ENCODE measurements at places on chromosomes 12 and 14.

GRCh38 chr14:89736881-89737280 is 217.6 kb downstream of the EFCAB11 start:
- no peak for DNase-seq

DNA sequence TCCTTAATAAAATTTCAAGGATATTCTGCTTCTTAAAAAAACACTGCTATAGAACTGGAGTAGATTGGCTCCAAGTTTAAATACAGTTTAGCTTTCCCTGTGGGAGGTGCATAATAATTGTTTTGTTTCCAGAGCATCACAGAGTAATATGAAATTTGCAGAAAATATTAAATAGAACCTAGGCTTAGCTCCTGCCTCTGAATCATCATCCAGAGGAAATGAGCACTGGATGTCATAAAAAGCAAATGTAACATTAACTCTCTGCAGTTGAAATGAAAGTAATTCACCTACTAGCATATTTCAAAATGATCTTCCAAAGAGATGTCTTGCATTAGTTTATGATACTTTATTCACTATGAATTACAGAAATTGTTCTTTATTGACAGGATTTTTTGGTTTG is 769.8 kb downstream of the C12orf50 start:
- DNase-seq: no peak

DNA sequence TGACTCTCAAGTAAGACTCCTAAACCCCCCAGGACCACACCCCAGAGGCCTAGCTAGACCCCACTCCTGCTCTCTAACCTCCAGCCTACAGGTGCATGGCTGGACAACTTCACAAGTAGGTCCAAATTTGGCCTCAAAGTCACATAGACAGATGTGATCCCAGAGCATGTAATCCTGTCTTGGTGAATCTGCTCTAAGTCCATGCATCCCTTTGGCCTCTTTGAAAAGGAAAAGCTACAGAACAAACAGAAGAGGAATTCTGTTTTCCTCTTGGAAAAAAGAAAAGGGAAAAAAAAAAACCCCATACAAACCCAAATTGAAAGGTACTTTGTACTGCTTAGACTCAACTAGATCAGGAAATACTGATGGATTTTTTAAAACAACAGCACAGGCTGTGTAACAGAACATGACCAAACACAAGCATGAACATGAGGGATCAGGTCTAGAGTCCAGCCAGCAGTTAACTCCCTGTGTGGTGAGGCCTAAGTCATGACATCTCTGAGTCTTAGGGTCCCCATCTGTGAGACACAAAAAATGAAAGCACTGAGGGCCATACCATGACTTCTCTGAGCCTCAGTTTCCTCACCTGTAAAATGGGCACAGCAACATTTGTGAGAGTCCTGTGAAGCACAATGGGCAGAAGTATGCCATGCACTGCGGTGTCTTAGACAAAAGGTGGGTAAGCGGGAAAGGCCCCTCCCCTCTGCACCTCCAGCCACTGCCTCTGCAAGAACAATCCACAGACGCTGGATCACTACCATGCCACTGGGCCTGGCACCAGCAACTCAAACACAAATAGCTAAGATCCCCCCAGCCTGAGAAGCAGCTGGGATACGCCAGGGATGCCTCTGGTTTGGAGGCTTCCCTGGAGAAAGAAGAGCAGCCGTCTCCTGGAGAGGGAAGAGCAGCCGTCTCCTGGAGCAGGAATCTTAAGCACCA is 9.9 kb downstream of the PITPNM2 start:
- no peak for DNase-seq

DNA sequence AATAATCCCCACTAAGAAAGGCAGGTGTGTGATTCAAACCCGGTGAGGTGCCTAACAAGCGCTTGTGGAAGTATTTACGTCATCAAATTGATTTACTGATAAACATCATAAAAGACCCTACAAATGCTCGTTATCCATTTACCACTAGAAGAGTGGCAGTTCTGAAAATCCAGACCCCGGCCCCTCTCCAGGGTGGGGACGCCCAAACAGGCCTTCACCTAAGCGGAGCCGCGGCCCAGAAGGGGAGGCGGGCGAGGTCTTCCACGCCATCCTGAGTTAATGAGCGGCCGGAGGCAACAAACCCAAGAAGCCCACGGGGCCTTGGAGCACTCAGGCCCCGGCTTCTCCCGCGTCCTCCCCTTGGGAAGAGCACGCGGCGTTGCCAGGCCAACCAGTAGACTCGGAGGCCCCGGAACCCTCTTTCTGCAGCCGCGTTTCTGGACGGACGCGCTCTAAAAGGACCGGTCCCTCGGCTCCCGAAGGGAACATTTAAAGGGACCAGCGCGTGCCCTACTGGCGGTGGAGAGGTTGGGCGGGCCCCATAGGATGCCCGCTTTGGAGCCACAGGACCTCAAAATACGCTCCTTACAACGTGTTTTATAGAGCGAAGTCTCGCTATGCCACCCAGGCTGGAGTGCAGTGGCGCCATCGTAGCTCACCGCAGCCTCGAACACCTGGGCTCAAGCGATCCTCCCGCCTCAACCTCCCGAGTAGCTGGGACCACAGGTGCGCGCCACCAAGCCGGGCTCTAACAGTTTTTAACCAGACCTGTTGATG is 3.5 kb downstream of the PTPN21 start:
- no peak for DNase-seq

GRCh38 chr14:74954232-74954946 is 1.0 kb downstream of the PGF start:
- no peak for DNase-seq

DNA sequence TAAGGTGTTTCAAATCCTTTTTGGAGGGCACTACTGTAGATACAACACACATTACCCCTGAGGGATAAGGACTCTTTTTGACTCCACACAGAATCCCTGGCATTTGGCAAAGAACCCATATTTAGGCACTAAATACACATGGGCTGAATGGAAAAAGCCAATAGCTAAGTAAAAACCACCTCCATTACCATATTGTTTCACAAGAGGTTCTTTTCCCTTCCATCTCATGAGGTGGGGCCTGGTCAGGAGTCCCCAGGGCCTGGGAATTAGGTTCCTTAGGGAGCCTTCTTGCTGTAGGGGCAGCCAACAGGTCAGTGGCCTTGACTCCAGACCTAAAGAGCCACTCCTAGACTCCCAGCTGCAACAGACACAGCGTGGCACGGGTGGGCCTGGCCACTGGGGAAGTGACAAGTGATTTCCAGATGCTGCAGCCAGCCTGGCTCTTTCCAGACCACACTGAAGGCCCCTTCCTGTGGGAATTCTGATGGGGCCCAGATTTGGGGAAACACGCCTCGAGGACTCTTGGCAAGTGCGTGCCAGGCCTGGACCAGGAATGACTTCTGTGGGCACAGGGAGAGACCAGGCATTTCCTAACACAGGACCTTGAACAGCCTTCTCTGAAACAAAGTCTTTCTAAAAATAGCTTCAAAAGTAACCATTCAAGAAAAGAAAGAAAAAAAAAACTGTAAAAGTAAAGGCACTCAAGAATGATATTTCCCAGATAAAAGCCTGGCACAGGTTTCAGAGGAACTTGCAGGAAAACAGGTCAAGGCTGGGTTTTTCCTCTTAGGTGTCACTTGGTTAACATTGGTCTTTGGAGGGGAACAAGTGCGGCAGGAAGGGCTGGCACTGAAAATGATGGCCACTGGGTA is 18.1 kb downstream of the SSH1 start:
- DNase-seq: no peak

DNA sequence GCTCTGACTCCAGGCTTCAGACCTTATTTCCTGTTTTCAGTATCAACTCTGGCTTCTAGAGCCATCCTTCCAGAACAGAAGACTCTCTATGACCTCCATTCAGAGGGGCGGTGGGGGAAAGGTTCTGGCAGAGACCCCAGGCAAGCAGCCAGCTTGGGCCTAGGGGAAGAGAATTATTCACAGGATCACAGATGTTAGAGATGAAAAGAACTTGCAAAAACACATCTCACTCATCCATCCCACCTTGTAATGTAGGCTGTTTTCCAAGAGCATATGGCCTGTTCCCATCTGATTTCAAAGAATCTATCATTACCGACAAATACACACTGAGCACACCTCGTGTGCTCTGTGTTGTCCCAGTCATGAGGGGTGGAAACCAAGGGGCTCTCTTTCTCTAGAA is 131.9 kb downstream of the GRIN2B start:
- DNase-seq: no peak

DNA sequence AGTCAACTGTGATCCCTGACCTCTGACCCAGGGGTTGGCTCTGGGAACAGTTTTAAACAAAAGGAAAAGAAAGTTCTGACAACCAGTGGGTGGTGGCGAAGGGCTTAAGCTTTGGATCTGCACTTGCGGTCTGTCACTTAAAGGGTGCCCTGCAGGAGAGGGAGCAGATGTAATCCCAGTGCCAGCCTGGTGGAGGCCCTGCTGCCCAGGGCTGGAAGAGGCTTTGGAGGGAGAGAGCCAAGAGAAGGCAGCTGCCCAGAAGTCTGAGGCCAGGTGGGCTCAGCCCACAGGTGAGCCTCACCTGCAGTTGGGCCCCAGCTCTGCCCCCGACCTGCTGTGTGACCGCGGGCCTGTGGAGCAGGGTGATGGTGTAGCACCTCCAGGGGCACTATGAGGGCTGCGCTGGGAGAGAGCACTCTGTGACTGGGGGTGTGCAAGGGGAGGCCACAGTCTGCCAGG is 19.1 kb downstream of the SH2B3 start:
- DNase-seq: no peak

GRCh38 chr14:105864651-105865265 is 338.4 kb downstream of the TMEM121 start:
- DNase-seq: no peak

DNA sequence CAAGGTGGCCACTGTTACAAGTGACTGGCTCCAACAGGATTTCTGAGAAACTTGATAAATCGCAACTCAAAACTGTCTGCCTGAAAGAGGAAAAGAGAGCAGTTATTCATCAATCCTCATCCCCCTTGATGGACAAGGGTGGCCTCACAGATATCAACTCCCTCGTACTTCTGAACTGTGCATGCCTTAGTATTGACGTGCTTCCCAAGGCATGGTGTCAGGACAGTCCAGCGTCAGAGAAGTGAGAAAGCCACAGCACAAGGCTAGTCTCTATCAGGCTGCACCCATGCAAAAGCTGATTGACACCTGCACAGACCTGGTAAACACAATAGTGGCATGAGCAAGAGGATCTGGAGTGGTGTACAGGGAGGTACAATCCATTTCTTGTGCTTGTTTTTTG is 125.5 kb upstream of the SLC35F4 start:
- no peak for DNase-seq

DNA sequence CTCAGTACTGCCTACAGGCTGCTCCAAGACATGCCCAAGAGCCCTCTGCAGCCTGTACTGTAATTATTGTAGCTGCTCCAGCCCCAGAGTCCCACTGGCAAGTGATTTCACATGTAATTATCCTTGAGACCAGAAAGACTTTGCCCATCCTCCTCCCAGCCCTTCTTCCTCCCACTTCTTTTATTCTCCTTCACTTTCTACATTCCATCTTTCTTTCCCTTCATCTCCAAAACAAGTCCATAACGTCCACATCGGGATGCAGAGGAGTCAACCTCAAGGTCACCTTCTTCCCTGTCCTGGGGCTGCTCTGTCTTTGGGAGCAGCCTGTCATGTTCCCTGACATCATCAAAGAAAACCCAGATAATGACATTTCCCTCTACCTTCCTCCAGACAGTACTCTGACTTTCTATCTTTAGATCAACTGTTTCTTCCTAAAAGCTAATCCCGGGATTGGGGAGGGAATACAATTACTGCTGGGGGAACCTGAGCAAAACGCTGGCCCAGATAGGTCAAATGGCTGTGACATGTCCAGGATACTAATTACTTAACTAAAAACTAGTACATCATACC is 39.1 kb downstream of the SLC8A3 start:
- DNase-seq: no peak
